Activated CD4-positive, alpha-beta memory T cell treated with anti-CD3 and anti-CD28 coated beads, Interleukin-2, amount 10 ng/mL, durations not matched to agents 7 days and 5 days (primary cell): ENCODE measurements at places on chromosomes 4 and X.
A peak's percentile ranks its signal among the peaks of the same experiment; 100 is the strongest.

DNA sequence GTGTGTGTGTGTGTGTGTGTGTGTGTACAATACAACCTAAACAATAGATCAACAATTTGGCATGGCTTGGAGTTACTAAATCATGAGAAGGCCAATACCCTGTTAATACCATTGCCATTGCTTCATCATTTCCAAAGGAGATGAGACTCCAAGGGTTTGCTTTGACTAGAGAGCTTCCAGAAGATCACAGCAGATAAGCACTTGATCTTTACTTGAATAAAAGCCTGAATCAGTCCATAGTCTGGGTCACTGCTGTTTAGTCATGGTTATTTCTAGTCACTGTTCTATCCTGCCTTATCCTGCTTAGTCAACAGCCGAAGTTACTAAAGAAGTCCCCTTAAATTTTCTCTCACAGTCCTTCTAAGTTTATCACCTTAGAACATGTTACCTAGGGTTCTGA lies 58.2 kb downstream of the RAB40AL start:
- no peak for DNase-seq

- no peak for DNase-seq
These were observed 38.2 kb downstream of the AFF1 start for GRCh38 chr4:86972997-86973396.

DNA sequence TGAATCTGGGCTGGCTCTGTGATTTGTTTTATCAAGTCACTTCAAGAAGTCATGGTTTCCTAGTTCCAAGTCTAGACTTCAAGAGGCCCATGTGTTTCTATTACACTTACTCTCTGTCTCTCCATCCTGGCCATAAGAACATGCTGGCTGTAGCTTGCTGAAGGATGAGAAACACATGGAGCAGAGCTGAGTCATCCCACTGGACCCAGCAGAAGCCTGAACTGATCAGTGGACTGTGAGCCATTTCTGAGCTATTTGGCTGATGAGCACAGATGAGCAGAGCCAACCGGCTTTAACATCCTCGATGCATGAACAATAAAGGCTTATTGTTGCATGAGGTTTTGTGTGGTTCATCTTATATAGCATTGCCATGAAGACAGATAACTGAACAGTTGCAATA lies 290.6 kb upstream of the BOD1L1 start:
- no peak for DNase-seq

- DNase-seq: no peak
These were observed 323.2 kb upstream of the INTU start for GRCh38 chr4:127309369-127310102.

DNA sequence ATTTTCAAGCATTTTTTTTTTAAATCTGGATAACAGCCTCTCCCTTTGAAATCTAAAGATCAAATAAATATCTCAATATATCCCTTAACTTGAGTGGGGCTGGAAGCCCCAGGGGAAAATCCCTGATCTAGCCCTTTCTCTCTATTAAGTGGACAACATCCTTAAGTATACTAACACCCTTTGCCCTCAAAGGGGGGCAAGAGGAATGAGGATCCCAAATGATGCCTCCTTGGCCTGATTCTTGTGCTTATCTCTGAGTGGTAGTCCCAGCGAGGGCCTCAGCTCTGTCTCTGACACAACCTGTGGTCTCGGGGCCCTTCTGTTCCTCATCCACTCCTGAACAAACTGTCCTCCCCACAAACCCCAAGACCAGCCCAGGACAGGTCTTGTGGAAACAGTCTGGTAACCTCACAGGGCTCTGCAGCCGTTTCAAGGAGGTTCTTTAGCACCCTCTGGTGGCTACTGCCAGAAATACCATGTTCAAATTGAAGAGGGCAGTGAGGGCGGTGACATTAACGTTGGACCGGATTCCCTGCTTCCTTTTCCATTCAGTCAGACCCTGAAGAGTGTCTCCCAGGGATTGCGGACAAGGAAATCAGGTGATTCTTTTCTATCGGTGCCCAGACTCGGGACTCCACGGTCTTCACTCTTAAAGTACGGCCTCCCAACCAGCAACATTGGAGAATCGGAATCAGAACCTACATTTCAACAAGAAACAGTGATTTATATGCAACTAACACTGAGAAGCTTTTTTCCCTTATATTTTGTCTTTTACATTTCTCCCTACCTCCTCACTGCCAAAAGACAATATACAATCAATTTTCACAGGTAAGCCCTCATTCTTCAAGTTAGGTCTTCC lies 13.0 kb downstream of the CXCL13 start:
- DNase-seq: peak; percentile 58
